ENCODE measurements at places on chromosomes 5 and 9. TPM values are rescaled to one million over a fixed set of nuclear protein-coding genes. Genes with fewer than 3 reads are reported as not detected.

The GAS1 gene
- total RNA-seq: 163 TPM

GRCh38 chr5:170469414-170469813 lies 34.4 kb upstream of the KCNIP1 start:
- no peak for DNase-seq

The C5orf58 gene
- total RNA-seq: not detected

DNA sequence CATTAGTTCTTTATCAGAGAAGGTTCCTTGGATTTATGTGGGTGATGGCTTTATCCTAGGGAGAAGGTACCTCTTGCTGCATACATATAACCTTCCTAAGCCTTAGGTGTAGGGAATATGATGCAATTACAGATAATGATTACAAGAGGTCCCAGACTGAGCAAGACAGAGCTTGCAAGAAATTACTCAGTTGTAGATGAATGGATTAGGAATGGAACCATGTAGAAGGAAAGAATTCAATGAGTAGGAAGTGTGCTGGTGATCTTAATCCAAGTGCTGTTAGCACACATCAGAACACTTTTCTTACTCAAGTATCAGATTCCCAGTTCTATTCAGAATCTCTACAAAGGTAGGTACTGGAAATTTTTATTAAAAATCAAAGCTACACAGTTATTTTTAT lies 2.5 kb downstream of the OR13F1 start:
- DNase-seq: no peak

- no peak for DNase-seq
Measured at GRCh38 chr9:112945620-112946208, 55.0 kb upstream of the SLC46A2 start.

The BNIP1 gene
- 12.5 TPM for total RNA-seq

DNA sequence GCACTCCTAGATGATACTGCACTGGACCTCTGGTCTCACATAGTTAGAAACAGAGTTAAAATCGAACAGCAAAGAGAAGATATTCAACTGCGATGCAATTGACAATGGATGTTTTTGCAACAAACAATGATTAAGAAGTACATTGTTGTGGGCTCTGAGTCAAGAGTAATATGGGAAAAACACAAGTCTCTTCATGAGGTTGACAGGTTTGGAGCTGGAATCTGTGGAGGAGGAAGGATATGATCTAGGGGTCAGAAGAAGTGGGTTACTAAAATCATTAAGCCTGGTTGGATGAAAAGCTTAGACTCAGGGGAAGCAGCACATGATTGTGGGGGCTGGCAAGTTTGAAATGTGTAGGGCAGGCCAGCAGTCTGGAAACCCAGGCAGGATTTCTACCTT lies 53.1 kb downstream of the PDCD1LG2 start:
- DNase-seq: no peak

GRCh38 chr5:91373600-91373999 lies 9.5 kb downstream of the ARRDC3 start:
- no peak for DNase-seq

- DNase-seq: no peak
Measured at GRCh38 chr9:68472119-68472518, 68.6 kb downstream of the TMEM252 start.

GRCh38 chr9:119224431-119224830 lies 144.8 kb downstream of the BRINP1 start:
- DNase-seq: no peak

The SH3GL2 gene
- total RNA-seq: not detected

The C5orf47 gene
- total RNA-seq: not detected

- DNase-seq: no peak
Measured at GRCh38 chr9:114431003-114431402, 43.2 kb upstream of the AKNA start.

DNA sequence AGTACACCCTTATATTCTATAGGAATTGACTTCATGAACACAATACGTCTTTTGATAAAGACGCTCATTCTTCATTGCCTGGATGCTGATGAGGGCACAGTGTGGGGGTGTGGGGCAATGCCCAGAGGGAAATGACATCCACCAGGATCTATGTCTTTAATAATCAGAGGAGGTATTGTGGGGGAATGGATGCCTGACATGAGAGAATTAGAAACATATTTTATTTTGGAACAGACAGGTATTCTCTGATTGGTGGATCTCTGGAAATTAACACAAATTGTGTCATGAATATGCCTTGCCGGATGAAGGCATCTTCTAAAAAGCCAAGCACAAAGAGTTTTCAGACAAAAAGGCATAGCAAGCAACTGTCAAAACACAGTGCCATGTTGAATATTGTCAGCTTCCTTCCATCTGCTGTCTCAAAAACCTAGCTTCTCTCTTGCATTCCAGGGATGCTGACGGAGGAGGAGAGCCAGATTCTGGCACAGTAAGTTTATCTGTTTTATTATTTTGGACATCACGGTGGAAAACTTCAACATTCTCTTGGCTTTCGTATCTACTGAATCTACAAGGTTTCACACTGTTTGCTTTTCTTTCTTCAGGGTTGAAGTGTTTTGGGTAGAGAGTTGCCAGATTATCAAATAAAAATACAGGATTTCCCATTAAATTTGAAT lies 3.9 kb upstream of the C5orf58 start:
- no peak for DNase-seq

- no peak for DNase-seq
Measured at GRCh38 chr5:33401482-33402390, 39.0 kb upstream of the TARS1 start.

- DNase-seq: no peak
Measured at GRCh38 chr9:111588846-111589245, 10.6 kb downstream of the PTGR1 start.

The BRD3 gene
- 20.4 TPM for total RNA-seq

The SPINK5 gene
- 235 TPM for total RNA-seq

The LRRC14B gene
- total RNA-seq: not detected

- no peak for DNase-seq
Measured at GRCh38 chr5:2038321-2039179, 155.8 kb upstream of the IRX4 start.

DNA sequence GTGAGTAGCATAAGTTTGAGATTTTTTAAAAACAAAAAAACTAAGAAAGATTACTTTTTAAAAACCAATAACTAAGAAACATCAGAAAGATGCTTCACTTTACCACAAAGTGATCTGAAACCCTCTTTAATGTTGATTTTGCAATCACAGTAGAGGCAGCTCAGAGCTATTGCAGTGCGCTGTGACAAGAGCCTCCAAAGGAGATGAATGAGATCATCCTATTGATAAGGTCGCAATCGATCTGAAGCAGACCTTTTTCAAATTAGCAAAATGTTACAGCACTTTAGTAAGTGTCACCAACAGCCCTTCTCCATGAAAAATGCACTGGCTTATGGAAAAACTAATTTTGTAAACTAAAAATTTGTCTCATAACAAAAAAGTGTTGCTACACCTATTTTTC lies 284.6 kb upstream of the EFNA5 start:
- no peak for DNase-seq

The SPAG8 gene
- not detected for total RNA-seq

GRCh38 chr9:124242331-124243194 lies 15.2 kb upstream of the NEK6 start:
- DNase-seq: no peak

- no peak for DNase-seq
Measured at GRCh38 chr9:137974746-137975526, 97.4 kb downstream of the CACNA1B start.

- DNase-seq: peak; percentile 47
Measured at GRCh38 chr9:93893899-93894690, 61.1 kb downstream of the BARX1 start.

DNA sequence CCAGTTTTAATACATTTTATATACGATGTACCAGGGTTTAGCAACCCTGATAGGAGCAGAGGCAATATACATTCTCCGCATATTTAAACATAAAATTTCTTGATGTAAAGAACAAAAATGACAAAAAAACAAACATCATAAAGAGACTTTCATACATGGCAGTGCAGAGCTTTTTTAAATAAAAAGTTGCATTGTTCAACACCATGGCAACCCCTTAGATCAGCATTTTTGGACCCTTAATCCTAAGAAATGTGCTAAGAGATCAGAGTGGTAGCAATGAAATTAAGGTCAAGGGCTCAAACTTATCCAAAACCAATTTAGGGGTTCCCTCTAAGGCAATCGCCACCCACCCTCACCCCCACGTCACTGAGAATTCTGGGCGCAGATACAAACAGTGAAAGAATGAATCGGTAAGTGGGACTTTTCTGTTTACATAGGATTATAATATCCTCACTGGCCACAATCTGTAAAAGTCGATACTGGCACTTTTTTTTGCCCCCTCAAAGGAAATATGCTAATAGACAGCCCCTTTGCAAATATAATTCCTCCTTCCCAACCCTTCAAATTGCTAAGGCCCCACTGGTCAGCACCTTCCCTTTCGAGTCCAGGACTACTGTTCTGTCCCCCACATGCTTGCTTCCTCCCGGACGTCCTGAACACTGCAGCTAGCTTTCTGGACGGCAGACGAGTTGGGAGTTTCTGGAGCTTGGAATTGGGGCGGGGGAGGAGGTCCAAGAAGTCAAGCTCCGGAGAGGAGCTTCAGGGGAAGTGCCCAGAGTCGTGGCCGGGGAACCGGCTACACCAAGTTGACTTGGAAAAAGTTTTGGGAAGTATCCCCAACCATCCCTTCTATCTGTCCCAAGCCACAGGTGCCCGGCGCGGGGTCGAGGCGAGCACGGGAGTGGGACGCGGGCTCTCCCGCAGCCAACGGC lies 2.2 kb downstream of the GAS1 start:
- DNase-seq: no peak

The ECPAS gene
- 62.9 TPM for total RNA-seq

The RELL2 gene
- 5.6 TPM for total RNA-seq

The COL23A1 gene
- total RNA-seq: 3.7 TPM

DNA sequence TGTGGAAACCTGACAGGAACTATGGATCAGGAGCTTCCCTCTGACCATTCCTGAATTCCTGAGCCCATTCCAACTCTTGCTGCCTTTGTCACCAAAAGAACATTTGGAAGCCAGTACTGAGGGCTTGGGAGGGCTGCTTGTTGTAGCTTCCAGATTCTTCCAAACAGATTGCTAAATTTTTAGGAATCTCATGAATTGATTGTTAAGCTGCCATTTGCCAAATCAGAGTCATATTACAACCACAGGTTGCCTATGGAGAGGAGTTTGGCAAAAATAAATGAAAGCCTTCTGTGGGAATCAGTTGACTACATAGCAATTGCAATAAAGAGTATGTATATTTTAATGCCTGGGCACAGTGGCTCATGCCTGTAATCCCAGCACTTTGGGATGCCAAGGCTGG lies 39.2 kb upstream of the SLC28A3 start:
- no peak for DNase-seq

GRCh38 chr9:87010626-87011025 lies 63.3 kb upstream of the GAS1 start:
- DNase-seq: no peak

- DNase-seq: no peak
Measured at GRCh38 chr9:135886147-135886981, 21.0 kb downstream of the CAMSAP1 start.

DNA sequence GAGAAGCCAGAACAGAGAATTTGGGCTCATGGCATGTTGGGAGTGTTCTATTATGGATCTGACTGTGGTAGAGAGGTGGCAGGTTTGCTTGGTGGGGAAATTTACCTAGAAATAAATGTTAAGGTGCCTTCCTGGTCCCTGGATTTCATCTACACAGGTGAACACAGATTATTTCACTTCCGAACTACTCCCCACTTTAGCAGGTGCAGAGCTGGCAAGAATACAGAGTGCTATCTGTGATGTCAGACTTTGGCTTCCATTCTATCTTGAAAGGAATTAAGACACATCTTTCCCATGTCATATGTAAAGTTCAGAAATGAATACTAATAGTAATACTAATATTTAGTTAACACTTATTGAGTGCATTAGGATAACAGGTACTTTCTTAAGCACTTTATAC lies 234.0 kb downstream of the KCTD16 start:
- no peak for DNase-seq

DNA sequence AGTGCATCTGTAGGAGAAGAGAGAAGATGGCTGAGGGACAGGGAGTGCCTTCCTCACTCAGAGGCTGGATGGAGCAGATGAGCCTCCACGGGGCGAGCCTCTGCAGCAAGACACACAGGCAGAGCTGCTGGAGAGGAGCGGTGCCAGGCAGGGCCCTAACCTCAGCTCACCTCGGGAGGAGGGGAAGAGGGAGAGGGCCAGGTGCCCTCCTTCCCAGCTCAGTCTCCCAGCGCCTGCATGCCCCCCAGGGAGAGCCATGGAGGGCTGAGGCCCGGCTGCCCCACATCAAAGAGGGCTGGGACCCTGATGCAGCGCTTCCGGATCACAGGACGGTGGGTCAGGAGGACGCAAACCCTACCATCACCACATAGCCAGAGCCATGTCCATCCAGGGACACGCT lies 13.6 kb upstream of the SPATA31E1 start:
- no peak for DNase-seq

DNA sequence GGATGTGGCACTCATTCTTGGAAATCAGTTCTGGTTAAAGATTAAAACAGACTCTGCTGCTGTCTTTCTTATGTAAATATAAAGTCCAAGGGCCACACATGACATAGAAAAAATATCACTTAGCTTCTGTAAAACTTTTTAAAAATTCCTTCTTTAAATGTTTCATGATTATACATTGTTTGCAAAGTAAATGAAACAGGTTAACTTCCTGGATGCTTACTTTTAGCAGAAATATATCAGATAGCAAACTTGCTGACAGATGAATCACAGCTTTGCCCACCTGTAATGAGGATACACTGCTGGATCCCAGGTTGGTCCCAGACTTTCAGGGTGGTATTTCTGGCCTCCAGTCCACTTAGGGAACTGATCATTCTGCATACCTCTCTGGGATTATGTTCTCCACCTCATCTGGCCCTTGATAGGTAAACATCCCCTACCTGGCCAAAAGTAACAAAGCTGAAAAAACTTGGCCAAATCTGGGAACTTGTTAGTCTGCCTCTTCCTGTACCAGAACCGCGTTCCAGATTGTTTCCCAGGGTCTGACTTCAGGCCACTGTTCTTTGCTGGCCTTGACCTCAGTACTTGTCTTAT lies 340.5 kb downstream of the ADGRV1 start:
- DNase-seq: no peak

GRCh38 chr5:149765932-149766331 lies 35.8 kb downstream of the PPARGC1B start:
- DNase-seq: no peak

GRCh38 chr5:143481697-143482531 lies 78.4 kb upstream of the NR3C1 start:
- DNase-seq: no peak

GRCh38 chr5:14250084-14250695 lies 107.0 kb downstream of the TRIO start:
- DNase-seq: no peak

DNA sequence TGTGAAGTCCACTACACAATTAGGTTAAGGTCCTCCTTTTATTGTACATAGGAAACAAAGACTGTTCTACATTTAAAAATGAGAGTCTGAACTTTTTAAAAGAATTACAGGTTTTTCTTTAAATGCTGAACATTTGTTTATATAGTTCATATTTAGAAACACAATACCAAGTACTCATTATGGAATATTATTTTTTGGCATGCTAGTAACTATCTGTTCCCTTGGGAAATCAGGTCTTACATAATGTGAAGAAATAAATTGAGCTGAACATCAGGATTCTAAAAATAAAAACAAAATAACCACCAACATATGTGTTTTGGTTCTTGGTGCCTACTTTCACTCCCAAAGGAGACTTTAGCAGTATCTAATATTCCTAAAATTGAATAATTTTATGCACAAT lies 230.5 kb upstream of the IZUMO3 start:
- DNase-seq: no peak

Measured in vagina (tissue), 2 donors.